ENCODE measurements at places on chromosomes 4 and X.
A peak's percentile ranks its signal among the peaks of the same experiment; 100 is the strongest.

- DNase-seq, result no peak
These were observed 52.9 kb upstream of the MND1 start for GRCh38 chr4:153291562-153291961.

DNA sequence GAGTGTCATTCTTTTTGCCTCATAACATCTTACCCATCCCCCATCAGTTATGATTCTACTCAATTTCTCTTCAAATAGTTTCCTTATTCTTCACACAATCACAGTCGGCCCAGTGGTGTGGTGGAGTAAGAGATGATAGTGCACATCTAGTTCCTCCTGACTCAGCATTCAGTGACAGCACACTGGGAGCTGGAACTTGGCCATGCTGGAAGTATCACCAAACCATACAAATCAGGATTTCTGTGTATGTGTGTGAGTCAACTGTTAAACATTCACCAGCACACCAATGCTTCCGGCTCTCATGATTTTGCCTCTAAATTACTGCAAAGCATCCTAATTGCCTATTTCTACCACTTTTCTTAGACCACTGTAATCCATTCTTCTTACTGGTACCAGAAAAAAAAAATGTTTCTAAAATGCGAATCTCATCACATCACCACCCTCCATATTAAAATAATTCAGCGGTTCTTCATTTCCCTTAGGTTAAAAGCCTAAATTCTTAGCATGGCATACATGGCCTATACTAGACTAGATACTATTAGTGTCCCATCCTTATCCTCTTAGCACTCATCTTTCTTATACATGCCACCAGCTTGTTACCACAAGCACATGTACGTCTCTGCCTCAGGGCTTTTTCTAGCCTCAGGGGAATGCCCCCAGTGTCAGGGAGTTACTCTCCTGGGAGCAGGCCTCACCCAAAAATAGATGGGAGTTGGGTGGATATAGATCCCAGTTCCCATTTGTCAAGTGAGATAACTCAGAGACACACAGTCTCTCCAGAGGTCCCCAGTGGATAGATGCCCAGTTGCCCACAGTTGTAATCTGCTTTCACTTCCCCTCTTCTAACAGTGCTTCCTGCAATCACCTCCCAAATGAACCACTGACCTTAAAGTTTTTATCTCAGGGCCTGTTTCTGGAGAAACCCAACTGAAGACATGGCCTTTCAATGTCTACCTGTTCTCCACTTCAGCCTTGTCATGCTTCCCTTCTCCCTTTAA lies 49.2 kb upstream of the DDX53 start:
- DNase-seq, result no peak

DNA sequence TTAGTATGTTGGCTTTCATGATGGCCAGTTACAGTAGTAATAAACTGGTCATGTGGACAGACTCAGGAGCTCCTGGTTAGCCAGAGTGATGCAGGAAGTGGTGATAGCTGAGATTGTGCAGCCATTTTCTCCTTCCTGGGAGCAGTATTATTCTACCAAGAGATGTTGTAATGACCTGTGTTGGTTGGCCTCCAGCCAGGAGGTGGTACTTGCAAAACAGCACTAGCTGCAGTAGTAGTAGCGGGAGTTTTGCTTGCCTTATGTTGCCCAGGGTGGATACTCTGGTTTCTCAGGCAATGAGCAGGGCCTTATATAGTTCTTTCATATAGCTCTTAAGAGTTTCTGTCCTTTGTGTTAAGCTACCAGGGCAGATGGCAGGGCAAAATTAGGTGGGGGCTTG lies 998.8 kb downstream of the GLUD2 start:
- DNase-seq, result no peak

- no peak for DNase-seq
These were observed 133.0 kb upstream of the LEF1 start for GRCh38 chr4:108301545-108302251.

GRCh38 chrX:55487143-55487542 lies 2.5 kb downstream of the USP51 start:
- DNase-seq, result no peak

DNA sequence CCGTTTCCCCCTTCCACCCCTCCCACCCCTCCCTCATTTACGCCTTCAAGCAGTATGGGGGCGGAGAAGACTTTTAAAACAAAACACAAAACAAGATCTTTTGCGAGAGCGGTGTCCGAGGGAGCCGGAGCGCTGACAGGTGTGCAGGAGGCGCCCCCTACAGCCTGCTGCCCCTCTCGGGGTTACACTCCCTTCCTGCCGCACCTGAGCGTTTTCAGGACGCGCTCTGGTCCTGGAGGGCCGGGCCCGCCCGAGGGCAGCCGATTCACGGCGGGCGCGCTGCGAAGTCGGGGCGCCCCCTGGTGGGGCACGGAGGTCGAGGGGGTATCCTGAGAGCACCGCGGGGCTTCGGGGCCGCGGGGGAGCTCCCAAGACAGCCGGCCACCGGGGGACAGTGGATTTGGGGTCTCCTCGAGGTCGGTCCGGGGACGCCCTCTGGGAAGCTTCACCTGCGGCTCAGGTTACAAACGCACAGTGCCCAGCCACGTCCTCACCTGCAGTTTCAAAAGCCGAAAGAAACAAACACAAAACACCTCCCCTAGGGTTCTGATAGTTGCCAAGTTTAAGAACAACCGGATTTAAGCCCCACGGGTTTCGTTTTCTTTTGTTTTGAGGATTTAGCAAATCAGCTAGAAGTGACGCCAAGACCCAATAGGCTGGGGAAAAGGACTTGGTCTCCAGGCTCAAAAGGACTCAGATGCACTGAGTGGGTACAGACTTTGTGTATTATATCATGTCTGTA lies 8.0 kb upstream of the NEUROG2 start:
- DNase-seq, result peak; percentile 90

DNA sequence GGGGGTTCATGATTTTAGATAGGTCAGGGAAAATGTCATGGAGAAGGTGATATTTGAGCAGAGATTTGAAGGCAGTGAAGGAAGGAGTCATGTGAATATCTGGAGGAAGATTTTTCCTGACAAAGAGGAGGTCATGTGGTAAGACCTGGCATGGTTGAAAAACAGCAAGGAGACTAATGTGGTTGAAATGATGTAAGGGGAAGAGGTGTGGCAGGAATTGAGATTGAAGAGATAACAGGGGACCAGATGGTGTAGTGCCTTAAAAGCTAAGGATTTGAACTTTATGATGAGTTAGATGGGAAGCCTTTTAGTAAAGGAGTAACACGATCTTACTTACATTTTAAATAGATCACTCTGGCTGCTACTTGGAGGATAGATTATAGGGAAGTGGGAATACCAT lies 210.9 kb downstream of the RTL9 start:
- no peak for DNase-seq

- DNase-seq, result no peak
These were observed 246.1 kb downstream of the NR3C2 start for GRCh38 chr4:148196164-148196563.

DNA sequence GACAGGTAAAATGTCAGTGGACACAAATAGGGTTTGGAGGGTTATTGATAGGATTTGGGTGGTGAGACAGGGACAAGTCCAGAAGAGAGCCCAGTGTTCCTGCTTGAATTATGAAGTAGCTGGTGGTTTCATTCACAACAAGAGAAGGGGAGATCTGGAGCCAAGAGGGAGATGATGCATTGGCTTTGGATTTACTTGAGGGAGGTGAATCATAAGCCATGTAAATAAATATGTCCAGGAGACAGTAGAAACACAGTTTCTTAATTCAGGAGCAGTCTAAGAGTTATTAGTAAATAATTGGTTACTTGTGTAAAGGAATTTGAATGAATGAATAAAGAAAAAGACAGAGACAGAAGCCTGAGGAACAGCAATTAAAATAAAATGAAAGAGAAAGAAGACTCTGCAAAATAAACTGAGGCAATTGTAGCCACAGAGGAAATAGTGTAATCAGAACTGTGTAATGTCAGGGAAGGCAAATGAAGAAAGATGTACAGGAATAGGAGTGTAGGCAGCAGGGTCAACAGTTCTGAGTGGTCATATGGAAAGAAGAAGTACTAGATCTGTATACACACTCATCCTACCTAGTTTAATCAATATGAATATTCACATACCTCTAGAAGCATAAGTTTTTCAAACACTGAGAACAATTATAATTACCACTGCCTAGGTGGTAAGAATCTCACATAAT lies 50.2 kb upstream of the CXCL8 start:
- no peak for DNase-seq

DNA sequence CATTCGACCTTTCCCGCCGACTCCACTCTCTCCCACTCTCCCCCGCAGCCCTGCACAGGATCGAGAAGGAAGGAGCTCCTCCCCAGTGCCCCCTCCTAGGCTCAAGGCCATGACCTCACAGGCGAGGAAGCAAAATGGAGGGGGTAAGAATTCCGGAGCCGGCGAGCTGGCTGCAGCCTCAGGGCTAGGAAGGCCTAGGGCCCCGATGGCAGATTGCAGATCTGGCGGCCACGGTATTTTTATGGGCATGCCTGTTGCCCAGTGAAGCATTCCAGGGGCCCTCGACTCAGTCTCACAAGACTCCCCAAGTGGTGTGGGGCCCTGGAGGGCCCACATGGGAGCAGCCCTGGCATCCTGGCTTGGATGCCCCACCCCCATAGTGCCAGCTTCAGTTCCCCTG lies 942 bp upstream of the L1CAM start:
- DNase-seq, result no peak

GRCh38 chr4:105504744-105505143 lies 30.9 kb upstream of the PPA2 start:
- no peak for DNase-seq

DNA sequence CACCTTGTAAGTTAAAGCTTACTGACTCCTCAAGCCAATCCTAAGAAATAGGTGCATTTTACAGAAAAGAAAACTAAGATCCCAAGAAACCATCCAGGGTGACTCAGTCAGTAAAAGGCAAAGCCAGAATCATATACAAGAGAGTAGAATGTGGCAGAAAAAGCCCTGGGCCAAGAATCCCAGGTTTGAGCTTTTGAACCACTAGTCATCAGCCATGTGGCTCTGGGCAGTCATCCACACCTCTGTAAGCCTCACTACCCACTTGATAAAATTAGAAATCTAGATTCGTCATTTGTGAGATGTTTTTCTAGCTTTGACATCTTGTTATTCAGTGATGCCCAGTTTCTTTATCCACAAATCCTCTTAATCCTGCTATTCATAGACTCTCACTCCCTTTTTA lies 122.2 kb upstream of the PDE5A start:
- DNase-seq, result no peak

DNA sequence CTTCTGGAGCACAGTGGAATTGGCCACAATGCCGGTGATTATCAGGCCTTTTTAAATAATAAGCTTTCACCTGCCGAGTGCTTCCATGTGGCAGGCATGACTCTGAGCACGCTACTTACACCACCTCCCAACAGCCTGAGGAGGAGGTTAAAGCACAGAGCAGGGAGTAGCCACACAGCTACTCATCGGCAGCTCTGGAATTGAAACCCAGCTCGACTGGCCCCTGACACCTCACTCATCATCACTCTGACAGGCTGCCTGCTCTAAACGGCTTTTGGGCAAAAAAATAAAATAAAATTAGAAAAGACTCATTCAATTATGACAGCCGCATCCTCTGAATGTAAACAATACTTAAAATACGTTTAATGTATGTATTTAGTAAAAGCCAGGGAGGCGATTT lies 326.4 kb upstream of the NOCT start:
- DNase-seq, result no peak

DNA sequence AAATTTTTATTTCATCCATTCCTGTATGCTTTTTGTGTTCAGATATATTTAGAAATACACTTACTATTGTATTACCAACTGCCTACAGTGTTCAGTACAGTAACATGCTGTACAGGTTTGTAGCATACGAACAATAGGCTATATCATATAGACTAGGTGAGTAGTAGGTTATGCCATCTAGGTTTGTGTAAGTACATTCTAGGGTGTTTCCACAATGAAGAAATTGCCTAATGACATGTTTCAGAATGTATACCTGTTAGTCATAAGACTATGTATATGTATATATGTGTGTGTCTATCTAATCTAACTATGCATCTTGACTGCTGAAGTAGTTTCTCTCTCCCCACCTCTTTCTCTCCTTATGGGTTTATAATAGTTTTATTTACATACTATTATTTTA lies 51.5 kb upstream of the BTC start:
- no peak for DNase-seq

GRCh38 chr4:153075836-153076518 lies 128.3 kb upstream of the TRIM2 start:
- no peak for DNase-seq

DNA sequence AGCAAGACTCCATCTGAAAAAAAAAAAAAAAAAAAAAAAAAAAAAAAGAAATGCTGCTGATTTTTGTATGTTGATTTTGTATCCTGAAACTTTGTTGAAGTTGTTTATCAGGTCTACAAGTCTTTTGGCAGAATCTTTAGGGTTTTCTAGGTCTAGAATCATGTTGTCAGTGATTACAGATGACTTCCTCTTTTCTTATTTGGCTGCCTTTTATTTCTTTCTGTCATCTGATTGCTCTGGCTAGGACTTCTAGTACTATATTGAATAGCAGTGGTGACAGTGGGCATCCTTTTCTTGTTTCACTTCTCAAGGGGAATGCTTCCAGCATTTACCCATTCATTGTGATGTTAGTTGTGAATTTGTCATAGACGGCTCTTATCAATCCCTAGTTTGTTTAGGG lies 334.4 kb downstream of the SPRY1 start:
- no peak for DNase-seq

GRCh38 chr4:84503495-84504437 lies 4.7 kb upstream of the NKX6-1 start:
- no peak for DNase-seq

Measured in glutamatergic neuron (in vitro differentiated cells).